ENCODE measurements at places on chromosomes 7 and 10. TPM values are rescaled to one million over a fixed set of nuclear protein-coding genes. Genes with fewer than 3 reads are reported as not detected.

DNA sequence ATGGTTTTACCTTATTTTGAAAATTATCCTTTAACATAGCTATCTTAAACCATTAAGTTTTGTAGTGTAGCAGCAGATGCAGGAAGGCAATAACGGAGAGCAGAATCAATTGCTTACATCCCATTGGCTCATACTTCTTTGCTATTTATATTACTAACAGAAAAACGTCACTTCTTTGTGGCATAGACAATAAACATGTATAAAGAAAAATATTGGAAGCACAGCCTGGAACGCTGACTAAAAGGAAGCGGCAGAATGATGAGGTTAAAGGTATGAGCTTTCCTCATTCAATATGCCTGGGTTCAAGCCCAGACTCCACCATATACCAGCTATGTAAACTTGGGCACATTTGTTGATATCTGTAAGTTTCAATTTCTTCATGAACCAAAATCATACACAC lies 24.0 kb upstream of the BMPER start:
- no peak for DNase-seq
- H3K27ac ChIP-seq: no peak overlapping the region
- no peaks in the 10 kb centered on the region for H3K27me3 ChIP-seq

DNA sequence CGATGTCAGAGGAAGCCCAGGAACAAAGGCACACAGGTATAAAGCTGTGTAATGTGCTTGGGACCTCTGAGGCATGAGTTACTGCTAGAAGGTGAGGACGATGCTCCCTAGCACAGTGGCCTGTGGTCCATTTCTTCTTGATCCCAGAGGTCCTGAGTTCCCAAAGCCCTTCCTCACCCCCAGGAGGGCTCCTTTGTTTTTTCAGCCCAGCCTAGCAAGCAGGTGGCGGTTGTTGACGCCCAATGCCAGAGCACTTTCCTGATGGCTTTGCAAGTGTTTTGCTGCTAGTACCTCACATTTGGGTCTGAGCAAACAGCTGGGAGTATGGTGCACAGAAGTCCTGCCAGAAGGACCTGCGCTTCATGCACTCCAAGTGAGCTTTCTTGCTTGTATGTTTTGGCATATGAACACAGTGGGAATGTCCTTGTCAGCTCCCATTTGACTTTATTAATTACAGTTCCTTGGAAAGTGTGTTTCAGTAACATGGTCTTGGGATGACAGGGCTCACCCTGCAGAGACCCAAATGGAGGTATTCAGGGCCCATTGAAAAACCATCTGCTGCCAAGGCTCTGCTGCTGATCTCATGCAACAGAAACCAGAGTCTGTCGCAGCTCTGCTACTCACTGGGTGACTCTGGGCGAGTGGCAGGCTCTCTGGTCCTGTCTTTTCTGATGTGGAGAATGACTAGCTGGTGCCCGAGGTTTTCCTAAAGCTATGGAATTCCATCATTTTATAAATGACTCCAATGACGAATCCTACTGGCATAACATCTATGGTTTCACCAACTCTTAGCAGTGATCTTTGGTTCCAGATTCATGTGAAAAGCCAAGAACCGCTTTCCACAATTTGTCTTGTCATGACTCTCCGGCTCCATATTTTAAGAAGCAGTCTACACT lies 134.9 kb downstream of the ARID5B start:
- H3K27me3 ChIP-seq: no peaks in the 10 kb centered on the region
- no peak overlapping the region for H3K27ac ChIP-seq
- DNase-seq: no peak
- H3K4me3 ChIP-seq: no peak overlapping the region
- no peaks in the 10 kb centered on the region for H3K36me3 ChIP-seq

- H3K36me3 ChIP-seq: no peaks in the 10 kb centered on the region
- no peak for DNase-seq
- no peak overlapping the region for H3K4me3 ChIP-seq
- no peaks in the 10 kb centered on the region for H3K4me1 ChIP-seq
Measured at GRCh38 chr7:117176206-117176605, 146.7 kb downstream of the WNT2 start.

GRCh38 chr7:136309407-136309806 lies 332.2 kb upstream of the MTPN start:
- no peaks in the 10 kb centered on the region for H3K27me3 ChIP-seq
- no peak overlapping the region for H3K27ac ChIP-seq
- no peaks in the 10 kb centered on the region for H3K4me1 ChIP-seq
- no peaks in the 10 kb centered on the region for H3K36me3 ChIP-seq
- no peak overlapping the region for H3K4me3 ChIP-seq
- DNase-seq: no peak

The NKX1-2 gene
- total RNA-seq: not detected

GRCh38 chr10:111556666-111557065 lies 479.8 kb downstream of the ADRA2A start:
- H3K4me1 ChIP-seq: no peaks in the 10 kb centered on the region
- H3K4me3 ChIP-seq: no peak overlapping the region
- no peak for DNase-seq
- H3K27me3 ChIP-seq: no peaks in the 10 kb centered on the region

DNA sequence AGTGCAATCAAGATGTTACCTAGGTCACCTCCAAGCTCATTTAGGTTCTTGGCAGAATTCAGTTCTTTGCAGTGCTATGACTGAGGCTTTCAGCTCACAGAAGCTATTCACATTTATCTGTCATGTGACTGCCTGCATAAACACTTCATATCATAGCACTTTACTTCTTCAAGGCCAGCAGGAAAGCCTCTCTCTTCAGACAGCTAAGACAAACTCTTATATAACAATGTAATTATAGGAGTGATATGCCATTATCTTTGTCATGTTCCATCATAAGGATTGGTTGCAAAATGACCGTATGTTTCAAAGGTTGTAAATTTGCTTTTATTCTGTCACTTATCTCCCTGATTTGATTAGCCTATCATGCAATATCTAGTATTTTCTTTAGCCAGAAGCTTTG lies 78.8 kb upstream of the TMEM196 start:
- H3K36me3 ChIP-seq: no peaks in the 10 kb centered on the region
- H3K27me3 ChIP-seq: no peaks in the 10 kb centered on the region
- no peaks in the 10 kb centered on the region for H3K4me1 ChIP-seq

DNA sequence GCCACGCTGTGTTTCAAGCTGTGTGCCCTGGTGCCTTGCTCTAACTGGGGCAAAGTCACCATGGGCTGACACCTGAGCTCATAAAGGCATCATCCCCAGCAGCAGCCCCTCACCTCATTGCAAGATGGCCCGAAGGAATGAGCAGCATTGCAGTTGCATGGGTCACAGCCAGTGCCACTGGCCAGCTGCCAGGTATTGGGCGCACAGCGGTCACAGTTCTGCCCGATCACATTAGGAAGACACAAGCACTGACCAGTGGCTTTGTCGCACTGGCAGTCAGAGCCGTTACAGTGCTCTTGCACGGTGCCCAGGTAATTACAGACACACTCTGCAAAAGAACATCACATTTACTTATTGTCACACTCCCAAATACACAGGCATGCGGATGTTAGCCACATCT lies 51.1 kb downstream of the LAMB1 start:
- H3K4me1 ChIP-seq: peaks cover 20% of the 10 kb centered on the region
- no peak overlapping the region for H3K4me3 ChIP-seq
- no peak for DNase-seq
- H3K27ac ChIP-seq: no peak overlapping the region
- H3K27me3 ChIP-seq: no peaks in the 10 kb centered on the region

- no peak for DNase-seq
- no peaks in the 10 kb centered on the region for H3K27me3 ChIP-seq
- H3K36me3 ChIP-seq: no peaks in the 10 kb centered on the region
- no peaks in the 10 kb centered on the region for H3K4me1 ChIP-seq
- H3K27ac ChIP-seq: no peak overlapping the region
- no peak overlapping the region for H3K4me3 ChIP-seq
Measured at GRCh38 chr7:31420948-31421347, 80.4 kb upstream of the NEUROD6 start.

DNA sequence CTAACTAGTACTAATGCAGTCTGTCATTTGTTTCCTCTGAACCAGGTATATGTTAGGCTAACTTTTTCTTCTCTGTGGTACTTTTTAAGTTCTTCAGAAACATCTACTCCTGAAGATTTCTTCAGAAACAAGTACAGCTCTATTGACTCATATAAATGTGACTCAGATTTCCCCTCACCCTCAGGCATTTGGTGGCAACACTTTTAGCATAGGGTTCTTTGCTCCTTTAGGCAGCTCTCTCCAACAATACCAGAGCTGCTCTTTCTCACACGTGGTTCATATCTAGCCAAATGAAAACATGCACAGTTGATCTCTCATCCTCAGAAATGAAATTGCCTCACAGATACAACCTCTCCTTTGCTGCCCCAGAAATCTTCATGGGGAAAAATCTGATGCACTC lies 939.8 kb downstream of the SORCS1 start:
- H3K4me3 ChIP-seq: no peak overlapping the region
- H3K27ac ChIP-seq: no peak overlapping the region
- H3K4me1 ChIP-seq: no peaks in the 10 kb centered on the region
- H3K36me3 ChIP-seq: no peaks in the 10 kb centered on the region
- no peaks in the 10 kb centered on the region for H3K27me3 ChIP-seq

DNA sequence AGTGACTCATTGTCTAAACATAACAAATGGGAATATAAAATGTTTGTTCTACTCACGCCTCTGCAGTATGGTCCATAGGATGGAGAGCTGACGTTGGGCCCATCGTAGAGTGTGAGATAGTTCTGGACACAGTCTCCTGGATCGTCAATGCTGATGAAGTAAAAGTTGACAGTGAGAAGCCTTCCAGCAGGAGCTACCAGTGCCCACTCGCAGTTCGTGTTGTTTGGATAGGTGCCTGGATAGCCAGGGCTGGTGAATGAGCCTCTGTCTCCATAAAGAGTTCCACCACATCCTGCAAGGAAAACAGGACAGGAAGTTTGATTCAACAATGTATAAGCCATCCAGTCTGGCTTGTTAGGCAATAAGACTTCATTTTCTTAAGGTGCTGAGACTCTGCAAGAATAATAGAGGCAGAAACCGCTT lies 79.6 kb downstream of the OR13A1 start:
- peaks cover 6% of the 10 kb centered on the region for H3K27me3 ChIP-seq
- no peak overlapping the region for H3K4me3 ChIP-seq
- no peak overlapping the region for H3K27ac ChIP-seq
- peaks cover 3% of the 10 kb centered on the region for H3K4me1 ChIP-seq
- no peak for DNase-seq

GRCh38 chr7:41992881-41993867 lies 243.8 kb downstream of the GLI3 start:
- no peaks in the 10 kb centered on the region for H3K36me3 ChIP-seq
- H3K27me3 ChIP-seq: no peaks in the 10 kb centered on the region
- DNase-seq: no peak

The OR9A2 gene
- total RNA-seq: not detected

The PLXNA4 gene
- 32.4 TPM for total RNA-seq

The SSBP1 gene
- 96.3 TPM for total RNA-seq

GRCh38 chr10:105885495-105885894 lies 1244.4 kb downstream of the SORCS3 start:
- H3K27ac ChIP-seq: no peak overlapping the region
- H3K36me3 ChIP-seq: no peaks in the 10 kb centered on the region
- H3K4me3 ChIP-seq: no peak overlapping the region
- H3K4me1 ChIP-seq: no peaks in the 10 kb centered on the region
- no peak for DNase-seq
- H3K27me3 ChIP-seq: no peaks in the 10 kb centered on the region

The A1CF gene
- total RNA-seq: not detected

- H3K27ac ChIP-seq: no peak overlapping the region
- H3K36me3 ChIP-seq: no peaks in the 10 kb centered on the region
- no peaks in the 10 kb centered on the region for H3K4me1 ChIP-seq
Measured at GRCh38 chr7:34060196-34060947, 155.0 kb downstream of the BMPER start.

DNA sequence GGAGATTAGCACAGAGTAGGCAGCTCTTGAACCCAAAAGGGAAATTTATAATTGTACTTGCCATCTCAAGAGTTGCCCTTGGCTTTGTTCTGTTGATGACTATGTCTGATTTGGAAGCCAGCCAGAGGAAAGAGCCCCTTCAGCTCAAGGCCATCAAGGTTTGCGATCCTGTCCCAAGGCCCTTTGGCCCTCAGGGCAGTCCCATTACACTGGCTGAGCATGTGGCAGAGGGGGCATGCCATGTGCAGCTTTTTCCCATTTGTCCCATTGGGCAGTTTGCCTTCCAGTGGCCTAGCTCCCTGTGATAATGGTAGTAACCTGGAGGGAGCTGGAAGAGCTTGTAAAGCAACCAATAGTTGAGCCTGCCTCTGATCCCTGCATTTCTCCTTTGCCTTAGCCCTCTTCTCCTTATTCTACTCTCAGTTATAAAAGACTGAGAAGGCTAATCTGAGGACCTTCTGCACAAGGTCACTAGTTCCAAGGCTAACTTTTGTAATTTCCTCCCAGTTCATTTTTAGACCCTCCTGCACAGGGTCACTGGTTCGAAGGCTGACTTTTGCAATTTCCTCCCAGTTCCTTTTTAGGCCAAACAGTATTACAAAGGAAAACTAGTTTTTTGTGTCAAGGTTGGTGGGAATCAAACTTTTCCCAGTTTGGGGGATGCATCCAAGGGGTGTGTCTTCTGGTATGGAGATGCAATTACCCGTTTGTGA lies 31.0 kb upstream of the ARHGAP12 start:
- H3K27me3 ChIP-seq: no peaks in the 10 kb centered on the region
- H3K4me3 ChIP-seq: no peak overlapping the region
- DNase-seq: no peak
- H3K36me3 ChIP-seq: no peaks in the 10 kb centered on the region
- H3K27ac ChIP-seq: no peak overlapping the region

- no peaks in the 10 kb centered on the region for H3K4me1 ChIP-seq
- no peak overlapping the region for H3K27ac ChIP-seq
- H3K4me3 ChIP-seq: no peak overlapping the region
- no peak for DNase-seq
- H3K27me3 ChIP-seq: no peaks in the 10 kb centered on the region
Measured at GRCh38 chr10:1347525-1347924, 291.3 kb downstream of the WDR37 start.

The NXPH1 gene
- total RNA-seq: not detected

DNA sequence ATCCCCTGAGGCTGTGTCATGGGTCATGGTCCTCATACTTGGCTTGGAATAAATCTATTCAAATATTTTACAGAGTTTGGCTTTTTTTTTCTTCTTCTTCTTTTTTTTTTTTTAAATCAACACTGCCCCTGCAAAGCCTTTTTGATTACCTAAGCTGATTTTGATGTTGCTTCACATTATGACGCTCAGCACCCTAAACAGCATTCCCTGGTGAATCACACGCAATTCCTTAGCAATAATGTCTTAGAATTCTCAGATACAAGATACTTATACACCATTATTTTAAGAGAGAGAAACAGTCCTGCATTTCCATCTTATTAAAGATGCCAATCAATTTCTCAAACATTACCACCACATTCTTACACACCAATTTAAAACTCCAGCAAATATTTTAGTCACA lies 323.7 kb upstream of the IGFBP3 start:
- no peak for DNase-seq
- no peaks in the 10 kb centered on the region for H3K4me1 ChIP-seq
- H3K4me3 ChIP-seq: no peak overlapping the region
- H3K27me3 ChIP-seq: no peaks in the 10 kb centered on the region
- H3K36me3 ChIP-seq: no peaks in the 10 kb centered on the region
- no peak overlapping the region for H3K27ac ChIP-seq

DNA sequence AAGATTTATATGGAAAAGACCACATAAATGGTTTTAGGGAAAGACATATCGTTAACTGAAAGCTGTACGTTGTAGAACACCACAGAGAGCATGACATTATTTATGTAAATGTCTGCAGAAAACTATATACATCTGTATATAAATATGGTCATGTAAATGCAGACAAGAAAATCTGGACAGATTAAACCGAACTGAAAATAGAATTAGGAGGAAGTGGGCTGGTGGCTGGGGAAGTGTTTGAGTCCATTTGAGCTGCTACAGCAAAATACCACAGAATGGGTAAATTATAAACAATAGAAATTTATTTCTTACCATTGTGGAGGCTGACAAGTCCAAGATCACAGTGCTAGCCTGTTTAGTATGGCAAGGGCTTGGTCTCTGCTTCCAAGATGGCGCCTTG lies 56.3 kb upstream of the USP6NL start:
- H3K4me1 ChIP-seq: no peaks in the 10 kb centered on the region
- no peaks in the 10 kb centered on the region for H3K27me3 ChIP-seq
- no peak overlapping the region for H3K4me3 ChIP-seq
- H3K27ac ChIP-seq: no peak overlapping the region

The CUZD1 gene
- 5.7 TPM for total RNA-seq
